NCI-H1092 (cell line): ENCODE measurements at places on chromosomes 11 and 22.

GRCh38 chr11:2139621-2140337, 590 bp upstream of the IGF2 start:
- DNase-seq, result no peak

GRCh38 chr11:119081682-119082260, 2.9 kb upstream of the HMBS start:
- DNase-seq, result no peak

GRCh38 chr22:46942799-46943785, 180.6 kb downstream of the TBC1D22A start:
- DNase-seq, result no peak

- DNase-seq, result no peak
Observed at GRCh38 chr22:38199826-38200559, 1.8 kb upstream of the MAFF start.

DNA sequence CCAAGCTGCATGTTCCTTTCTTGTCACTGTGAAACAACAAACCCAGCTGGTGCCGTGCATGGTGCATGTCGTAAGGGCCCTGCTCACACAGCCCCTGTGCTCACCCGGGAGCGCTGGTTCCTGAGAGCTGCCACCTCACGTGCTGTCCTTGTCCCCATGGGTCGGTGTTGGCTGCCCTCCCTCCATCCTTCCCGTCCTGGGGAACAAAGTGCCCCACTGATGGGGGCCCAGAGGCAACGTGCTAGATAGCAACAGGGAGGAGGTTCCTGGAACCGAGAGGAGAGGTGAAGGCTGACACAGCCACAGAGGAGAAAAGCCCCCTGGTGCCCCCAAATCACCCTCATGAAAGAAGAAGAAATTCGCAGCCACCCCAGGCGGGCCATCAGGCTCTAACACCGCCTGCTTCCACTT, 56.6 kb upstream of the SLC22A12 start:
- DNase-seq, result no peak

GRCh38 chr22:30855677-30856518, 112.7 kb downstream of the MORC2 start:
- DNase-seq, result no peak

- DNase-seq, result no peak
Observed at GRCh38 chr11:127616158-127616557, 615.6 kb upstream of the KIRREL3 start.

DNA sequence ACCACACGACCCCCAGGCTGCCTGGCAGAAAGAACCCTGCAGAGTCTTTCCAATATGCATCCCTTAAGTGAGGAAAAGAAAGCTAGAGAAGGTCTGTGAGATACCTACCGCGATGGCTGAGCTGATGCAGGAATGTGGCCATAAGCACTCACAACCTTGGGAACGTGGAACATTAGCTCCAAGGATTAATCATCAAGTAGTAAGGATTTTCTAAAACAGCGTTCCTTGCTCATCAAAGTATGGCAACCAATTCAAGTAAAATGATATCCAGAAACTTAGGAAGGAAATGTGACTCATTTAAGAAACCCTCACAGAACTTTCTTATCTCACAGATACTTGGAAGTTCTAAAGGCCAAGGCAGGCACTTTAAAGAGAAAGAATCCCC, 12.8 kb downstream of the PACSIN2 start:
- no peak for DNase-seq

- no peak for DNase-seq
Observed at GRCh38 chr11:87116185-87116584, 78.5 kb downstream of the TMEM135 start.

DNA sequence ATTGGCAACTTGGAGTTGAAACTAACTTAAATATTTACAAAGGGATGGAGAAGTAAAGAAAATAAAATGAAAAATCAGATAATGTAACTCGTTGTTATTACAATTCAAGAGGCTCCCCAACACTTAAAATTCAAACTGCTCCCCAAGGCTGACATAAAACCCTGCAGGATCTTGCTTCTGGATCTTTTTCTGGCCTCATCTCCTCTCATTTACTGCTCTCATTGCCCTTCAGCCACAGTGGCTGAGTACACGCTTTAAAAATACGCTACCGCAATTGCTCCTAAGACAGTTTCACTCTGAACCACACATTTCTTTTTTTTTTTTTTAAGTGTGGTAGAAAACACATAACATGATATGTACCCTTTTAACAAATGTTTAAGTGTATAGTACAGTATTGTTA, 718.1 kb upstream of the ANO3 start:
- DNase-seq, result no peak

- DNase-seq, result no peak
Observed at GRCh38 chr11:84541731-84542340, 1085.3 kb downstream of the DLG2 start.

DNA sequence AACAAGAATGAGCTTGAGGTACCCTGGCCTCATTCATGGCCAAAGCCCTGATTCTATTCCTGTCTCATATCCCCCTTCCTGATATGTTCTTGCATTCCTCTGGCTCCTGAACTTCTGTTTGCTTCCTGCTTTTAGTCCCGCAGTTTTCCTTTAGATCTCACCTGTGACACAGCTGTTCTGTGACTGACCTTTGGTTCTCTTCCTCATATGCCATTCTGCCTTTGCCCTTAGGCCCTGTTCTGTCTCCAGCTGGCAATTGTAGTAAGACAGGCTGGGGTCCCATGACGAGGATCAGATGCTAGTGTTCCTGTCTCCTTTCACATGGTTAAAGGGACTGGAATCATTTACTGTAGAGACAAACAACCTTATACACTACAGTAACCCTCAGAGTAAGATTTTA, 59.0 kb upstream of the PDE3B start:
- DNase-seq, result no peak

DNA sequence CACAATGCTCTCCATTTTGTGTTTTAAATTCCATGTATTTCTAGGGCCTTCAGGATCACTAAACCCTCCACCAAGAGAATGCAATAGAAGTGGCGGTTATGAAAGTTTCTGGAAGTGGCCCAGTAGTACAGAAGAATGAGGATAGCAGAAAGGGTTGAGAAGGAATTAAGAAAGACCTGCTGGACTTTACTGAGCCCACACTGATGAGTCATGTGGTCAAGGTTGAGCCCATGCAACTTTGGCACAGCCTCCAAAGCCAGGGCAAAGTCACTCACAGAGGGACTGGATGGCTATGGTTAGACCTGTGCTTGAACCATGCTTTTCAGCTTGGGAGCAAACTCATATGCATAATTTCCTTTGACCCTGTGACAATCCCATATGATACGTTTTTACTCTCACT, 102.9 kb upstream of the PLET1 start:
- no peak for DNase-seq

- DNase-seq, result no peak
Observed at GRCh38 chr11:5289696-5290095, 12.1 kb downstream of the OR51B4 start.

GRCh38 chr22:29105468-29105867, 32.6 kb downstream of the KREMEN1 start:
- no peak for DNase-seq

- no peak for DNase-seq
Observed at GRCh38 chr11:102513869-102514268, 16.7 kb downstream of the MMP7 start.

- DNase-seq, result no peak
Observed at GRCh38 chr11:10771457-10771856, 20.4 kb downstream of the CTR9 start.

- no peak for DNase-seq
Observed at GRCh38 chr11:19683862-19684491, 28.7 kb upstream of the NAV2 start.

GRCh38 chr11:62552485-62553079, 6.0 kb upstream of the AHNAK start:
- no peak for DNase-seq

DNA sequence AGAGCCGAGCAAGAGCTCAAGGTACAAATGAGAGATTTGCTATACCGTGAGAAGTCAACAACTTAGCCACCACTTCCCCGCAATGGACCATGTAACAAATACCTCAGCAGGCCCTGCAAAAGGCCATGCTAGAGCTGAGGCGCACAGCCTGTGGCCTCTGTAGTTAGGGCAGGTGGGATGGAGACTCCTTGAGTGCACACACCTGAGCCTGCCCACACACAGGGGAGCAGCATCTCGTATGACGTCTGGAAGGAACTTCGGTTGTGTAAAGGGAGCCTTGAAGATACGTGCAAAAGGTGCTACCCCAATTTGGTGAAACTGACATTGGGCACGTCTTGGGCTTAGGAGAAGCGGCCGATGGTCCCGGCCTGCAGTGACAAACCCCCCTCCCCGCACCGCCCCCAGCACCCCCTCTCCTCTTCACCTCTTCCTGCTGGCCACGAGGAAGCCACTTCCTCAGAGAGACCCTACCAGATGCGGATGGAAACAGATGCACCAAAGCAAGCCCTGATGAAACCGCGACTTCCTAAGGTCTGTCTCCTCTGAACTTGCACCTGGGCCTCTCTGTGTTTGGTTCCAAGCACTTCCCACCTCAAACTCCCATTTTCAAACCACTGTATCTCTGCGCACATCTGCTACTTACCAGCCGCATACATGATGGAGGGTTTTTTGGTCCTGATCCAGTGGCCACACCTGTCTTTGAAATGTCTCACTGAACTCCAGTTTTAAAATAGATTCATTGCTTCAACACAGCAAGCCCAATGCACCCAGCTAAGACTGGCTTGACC, 10.6 kb downstream of the CDPF1 start:
- no peak for DNase-seq

- no peak for DNase-seq
Observed at GRCh38 chr22:38870791-38871359, 1.1 kb downstream of the CBX6 start.

DNA sequence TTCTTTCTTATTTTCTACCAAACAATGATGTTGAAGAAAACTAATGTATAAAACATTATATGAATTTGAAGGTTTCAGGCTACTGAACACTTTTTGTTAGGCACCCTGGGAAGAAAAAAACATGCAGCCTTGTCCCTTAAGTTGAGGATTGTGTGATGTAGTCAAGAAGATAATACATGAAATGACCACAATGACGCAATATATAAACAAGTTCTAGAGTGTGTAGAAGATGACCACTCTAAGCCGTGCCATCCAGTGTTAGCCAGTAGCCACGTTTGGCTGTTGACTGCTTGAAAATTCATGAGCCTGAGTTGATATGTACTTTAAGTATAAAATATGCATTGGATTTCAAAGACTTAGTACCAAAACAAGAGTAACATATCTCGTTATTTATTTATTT, 16.2 kb downstream of the SWAP70 start:
- no peak for DNase-seq

DNA sequence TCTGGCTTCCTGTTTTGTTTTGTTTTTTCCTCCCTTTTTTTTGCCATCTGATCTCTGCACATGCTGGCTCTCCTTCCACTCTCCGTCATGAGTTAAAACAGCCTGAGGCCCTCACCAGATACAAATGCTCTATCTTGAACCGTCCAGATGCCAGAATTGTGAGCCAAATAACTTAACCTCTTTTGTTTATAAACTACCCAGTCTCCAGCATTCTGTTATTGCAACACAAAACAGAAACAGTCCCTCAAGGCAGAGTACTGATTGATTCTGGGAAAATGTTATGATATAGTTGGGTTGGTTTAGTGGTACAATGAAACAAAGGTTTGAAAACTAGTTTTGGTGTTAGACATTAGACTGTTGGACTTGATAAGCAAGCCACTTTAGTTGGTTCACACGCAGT, 1390.0 kb upstream of the RAG2 start:
- DNase-seq, result no peak

GRCh38 chr11:69352715-69353319, 58.9 kb downstream of the MYEOV start:
- no peak for DNase-seq

DNA sequence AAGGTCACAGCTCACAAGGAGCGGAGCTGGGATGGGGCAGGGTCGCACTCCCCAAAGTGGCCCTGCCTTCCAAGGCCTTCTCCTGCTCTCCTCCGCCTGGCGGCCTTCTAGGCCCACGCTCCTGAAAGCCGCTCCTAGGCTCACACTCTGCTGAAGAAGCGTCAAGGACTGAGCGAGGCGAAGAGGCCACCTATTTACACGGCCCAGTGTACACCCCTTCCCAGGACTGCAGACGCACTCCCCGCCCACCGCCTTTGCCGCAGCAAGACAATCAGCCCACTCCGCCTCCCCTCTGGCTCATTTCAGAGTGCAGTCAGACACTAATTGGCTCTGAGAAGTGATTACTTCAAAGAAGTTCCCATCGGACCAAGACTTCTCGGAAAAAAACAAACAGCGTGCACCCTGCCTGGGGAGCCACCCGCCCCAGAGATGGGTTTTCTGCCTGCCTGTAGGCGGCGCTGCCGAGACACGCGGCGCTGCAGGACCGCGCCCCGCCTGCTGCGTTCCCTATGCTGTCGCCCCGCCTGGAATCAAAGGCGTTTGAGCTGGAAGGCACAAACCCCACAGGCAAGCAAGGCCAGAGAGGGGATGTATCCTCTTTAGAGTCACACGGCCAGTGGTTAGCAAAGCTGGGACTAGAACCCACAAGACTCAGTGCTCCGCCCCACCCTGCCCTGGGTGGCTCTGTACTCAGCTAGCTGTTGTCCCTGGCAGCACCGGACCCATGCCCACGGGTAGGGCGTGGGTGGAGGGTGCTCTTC, 414.8 kb downstream of the BUD13 start:
- no peak for DNase-seq

DNA sequence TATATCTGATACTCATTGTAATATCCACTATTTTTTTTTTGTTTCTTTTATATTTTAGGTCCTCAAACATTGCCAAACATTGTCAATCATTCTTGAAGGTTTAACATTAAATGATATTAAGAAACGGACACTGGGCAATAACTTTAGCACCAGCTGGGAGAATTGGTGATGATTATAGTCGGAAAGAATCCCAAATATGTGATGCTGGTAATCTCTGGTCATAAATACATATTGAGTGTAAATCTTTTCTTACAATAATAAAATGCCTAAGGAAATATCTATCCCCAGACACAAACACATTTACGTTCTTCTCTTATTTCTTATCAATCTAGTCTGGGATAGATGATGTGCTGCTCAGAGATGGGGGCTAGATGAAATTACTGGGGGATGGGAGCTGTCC, 25.2 kb downstream of the OR51E2 start:
- DNase-seq, result no peak

GRCh38 chr11:38392176-38392575, 1794.1 kb upstream of the RAG2 start:
- DNase-seq, result no peak

DNA sequence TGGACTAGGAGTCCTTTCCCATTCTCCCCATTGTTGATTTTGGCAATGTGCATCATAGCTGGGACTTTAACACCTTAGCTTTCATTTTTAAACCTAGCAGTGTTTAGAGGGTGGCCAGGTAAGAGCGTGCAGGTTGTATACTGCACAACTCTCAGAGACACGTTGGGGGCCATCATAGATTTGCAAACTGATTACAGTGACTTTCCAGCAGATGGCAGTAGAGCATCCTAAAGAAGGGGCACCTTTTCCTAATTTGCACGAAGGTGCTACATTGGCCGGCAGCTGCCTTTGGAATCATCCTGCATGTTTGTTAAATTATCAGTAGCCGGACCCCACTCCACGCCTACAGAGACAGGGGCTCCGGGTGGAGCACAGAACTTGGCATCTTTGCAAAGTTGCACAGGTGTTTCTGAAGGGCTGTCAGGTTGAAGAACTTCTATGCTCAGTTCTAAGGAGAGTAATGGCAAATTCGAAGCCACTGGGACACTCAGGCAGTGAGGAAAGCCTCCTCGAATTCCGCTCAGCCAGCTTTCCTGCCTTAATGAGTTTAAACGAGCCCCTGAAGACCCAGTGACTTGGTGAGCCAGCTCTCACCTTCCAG, 7.7 kb downstream of the LHFPL7 start:
- peak; percentile 52 for DNase-seq
